Stimulated activated CD8-positive, alpha-beta memory T cell treated with anti-CD3 and anti-CD28 coated beads, Interleukin-4, amount 100 ng/mL, for 4 hours (primary cell): ENCODE measurements at places on chromosomes 3 and 15.

DNA sequence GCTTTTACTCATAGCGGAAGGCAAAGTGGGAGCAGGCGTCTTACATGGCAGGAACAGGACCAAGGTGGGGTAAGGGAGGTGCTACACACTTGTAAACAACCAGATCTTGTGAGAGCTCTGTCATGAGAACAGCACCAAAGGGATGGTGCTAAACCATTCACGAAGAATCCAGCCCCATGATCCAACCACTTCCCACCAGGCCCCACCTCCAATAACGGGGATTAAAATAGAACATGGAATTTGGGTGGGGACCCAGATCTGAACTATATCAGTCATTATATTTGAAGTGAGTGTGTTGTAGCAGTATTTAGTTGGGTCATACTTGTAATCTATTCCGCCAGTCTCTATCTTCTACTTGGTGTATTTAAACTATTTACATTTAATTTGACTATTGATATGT is 190.9 kb downstream of the RPLP1 start:
- DNase-seq = no peak

GRCh38 chr3:133426721-133427120 is 26.9 kb downstream of the BFSP2 start:
- DNase-seq = no peak

DNA sequence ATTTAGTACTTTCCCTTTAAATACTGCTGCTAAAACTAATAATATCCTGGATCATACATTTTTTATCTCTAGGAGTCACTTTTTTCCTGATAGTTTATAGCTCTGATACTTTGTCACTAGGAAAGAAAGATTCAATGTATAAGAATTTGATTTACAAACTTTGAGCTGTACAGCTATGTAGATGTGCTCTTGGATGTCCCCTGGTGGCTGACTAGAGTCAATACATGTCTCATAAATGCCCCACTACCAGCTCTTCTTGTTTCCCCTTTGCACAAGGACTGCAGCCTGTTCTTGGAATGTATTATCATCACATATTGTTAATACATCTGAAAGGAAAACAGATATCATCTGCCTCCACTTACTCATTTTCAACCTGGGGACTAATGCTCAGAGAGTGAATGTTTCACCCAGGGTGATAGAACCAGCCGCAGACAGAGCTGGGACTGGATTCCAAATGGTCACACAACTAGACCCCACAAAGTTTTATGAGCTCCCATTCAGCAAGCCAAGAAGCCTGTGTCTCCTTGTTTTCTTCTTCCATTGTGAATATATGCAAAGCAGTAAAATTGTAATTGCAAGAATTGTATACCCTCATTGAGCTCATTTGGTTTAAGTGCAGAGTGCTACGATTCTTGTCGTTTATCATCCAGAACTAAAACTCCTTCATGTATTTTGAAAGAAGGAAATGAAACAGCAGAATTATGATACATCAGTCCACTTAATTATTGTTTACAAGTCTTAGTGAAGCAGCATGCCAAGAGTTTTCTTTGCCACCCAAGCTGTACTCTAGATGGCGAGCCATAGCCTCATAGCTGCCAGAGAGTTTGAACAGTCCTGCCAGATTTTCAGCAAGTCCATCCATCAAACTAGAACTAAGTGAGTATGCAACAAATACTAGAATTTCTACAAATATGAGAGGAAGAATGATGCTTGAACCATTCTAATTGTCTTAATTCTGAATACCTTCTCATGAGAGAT is 261.6 kb upstream of the LMCD1 start:
- no peak for DNase-seq

GRCh38 chr3:23829242-23829934 is 23.6 kb downstream of the UBE2E1 start:
- DNase-seq = no peak

DNA sequence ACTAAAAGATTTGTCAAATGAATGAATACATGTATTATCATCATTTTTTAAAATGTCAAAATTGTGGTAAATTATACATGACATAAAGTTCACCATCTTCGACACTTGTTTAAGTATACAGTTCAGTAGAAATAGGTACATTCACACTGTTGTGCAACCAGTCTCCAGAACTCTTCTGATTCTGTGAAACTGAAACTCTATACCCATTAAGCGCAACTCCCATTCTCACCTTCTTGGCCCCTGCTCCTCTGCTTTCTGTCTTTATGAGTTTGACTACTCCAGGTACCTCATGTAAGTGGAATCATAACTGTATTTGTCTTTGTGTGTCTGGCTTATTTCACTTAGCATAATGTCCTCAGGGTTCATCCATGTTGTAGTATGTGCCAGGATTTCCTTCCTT is 50.1 kb upstream of the KBTBD8 start:
- no peak for DNase-seq

DNA sequence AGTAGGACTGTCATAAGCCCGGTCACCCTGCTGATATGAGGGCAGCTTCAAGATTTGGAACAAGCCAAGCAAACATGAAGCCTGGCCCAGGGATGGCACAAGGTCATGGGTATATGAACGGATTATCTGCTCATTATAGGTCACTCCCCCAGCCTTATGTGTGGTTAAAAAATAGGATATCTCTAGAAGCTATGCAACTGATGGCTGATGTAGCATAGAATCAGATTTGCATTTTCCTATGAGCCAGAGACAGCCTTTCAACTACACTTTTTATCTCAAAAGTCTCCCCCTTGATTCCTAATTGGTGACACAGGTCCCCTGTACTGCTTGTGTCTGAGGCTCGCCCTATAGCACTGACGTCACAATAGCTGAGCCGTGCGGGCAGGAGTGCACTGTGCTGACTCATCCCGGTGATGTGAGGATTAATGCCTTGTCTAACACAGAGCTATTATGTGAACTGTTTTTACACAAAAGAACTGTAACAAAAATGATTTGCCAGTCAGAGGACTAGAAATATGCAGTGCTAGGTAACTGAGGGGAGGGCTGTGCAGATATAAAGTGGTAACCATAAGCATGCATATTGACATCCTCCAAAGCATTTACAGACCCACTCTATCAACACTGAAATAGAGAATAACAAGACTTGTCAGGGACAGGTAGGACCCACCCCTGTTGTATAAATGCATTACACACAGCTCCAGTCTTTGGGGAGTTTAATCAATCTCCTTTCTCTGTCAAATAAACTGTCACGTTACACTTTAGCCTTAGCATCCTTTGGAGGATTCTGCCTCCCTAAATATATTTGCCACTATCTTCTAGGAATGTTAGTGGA is 204.9 kb downstream of the TIGIT start:
- DNase-seq = no peak

- DNase-seq = no peak
These were observed 64.8 kb downstream of the TRIM71 start for GRCh38 chr3:32882603-32883025.

DNA sequence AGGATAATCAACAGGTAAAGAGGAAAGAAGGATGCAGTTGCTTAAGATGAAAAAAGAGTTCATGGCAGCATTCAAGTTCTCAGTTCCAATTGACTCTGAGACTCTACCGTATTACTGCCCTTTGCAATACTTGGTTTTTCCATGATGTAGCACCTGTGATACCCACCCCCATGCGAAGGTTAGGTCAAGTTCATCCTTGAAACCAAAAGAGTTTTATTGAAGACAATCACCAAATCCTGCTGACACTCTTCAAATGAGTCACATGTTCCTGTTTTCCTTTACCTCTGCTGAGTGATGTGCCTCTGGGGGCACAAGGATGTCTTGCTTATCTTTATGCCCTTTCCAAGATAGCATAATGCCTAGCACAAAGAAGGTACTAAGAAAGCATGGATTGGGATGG is 111.3 kb upstream of the SLC7A14 start:
- no peak for DNase-seq

DNA sequence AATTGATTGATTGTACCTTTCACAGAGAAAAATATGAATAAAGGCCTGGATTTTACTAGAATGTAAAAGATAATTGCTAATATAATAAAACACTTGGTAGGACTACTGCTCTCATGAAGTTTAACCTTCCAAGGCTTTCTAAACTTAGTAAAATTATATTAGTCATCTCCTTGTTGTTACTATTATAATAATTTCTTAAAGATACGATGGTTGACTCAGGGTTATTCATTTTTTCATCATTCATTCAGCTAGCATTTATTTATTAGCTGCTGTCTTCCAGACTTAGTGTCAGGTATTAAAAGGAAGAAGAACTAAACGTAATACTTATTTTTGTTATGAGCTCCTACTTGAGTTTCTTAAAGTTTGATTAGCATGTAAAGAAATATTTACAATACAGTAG is 771.6 kb upstream of the NR2F2 start:
- no peak for DNase-seq

DNA sequence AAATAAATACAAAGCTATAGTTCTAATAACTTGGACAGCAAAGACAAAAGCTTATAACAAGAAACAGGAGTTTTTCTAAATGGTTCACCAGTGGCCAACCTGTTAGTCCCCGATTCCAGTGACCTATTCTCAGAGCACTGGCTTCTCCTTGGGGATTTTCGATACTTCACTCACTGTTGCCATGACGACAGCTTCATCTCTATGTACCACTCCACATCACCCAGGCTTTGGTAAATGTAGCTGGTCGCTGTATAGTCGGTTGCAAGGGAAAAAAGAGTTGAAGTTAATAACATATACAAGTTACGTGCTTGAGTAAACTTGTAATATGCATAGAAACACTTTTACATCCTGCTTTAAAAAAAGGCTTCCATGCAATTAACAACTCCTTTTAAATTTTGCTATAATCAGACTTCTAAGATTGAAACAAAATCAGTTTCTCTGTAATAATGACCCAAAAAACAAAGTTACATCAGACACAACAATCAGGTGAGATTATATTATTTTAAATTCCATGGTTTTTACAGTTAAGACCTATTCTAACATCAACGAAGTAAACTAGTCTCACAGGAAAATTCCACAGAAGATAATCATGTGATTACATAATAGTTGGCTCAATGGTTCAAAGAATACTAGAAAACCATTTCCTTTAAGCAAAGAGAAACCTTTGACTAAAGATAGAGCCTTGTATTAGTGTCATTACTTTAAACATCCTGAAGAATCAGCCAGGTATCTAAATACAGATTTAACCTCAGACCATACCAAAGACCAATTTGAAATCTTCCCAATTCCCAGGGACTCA is 2.9 kb downstream of the CCNL1 start:
- no peak for DNase-seq

DNA sequence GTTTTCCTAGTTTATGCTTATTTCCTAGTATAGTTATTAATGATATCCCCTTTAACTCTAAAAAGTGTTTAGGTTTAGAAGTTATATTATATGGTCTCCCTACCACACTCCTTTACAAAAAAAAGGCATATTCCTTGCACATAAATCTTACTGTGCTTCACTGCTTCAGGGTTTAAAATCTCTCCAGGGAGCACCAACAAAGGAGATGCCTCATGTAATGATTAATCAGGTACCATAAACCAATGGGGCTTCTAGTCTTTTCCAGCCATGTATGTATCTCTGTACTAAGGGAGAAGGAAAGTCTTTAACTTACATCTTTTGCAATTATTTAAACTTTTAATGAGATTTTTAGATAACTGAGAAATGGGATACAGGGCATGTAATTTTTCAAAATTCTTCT is 91.5 kb upstream of the RBMS3 start:
- no peak for DNase-seq

DNA sequence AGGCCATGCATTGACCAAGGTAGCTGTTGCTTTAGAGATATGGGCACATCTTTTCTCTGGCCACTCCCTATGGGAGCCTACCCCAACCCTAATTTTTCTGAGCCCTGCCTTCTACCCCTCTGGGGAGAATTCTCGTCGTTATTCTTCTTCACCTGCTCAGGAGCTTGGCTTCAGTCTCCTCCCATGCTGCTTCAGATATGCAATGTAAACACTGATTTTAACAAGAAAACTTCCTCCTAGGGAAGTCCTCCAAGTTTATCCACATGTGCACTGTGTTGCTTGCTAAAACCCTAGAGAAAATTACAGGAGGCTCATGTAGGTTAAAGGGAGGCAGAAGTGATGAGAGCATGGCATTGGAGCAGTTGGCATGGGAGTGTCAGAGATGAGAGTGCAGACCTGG is 445.2 kb upstream of the MDFIC2 start:
- DNase-seq = no peak

DNA sequence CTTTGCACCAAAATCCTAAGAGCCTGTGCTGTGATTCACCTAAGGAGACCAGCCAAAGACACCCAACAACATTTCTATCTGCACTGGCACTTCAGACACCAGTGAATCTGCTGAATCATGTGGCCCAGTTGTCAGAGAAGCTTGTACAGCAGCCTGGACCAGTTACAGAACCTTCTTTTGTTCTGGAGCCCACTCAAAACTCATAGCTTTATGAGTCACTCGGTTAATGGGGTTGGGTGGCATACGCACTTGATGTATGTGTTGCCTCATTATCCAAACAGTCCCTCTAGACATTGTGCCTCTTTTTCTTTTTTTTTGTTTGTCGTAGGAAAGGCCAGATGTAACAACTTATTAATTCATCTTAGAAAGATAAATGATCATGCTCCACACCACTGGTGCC is 25.6 kb upstream of the GOLGA6L2 start:
- DNase-seq = no peak

DNA sequence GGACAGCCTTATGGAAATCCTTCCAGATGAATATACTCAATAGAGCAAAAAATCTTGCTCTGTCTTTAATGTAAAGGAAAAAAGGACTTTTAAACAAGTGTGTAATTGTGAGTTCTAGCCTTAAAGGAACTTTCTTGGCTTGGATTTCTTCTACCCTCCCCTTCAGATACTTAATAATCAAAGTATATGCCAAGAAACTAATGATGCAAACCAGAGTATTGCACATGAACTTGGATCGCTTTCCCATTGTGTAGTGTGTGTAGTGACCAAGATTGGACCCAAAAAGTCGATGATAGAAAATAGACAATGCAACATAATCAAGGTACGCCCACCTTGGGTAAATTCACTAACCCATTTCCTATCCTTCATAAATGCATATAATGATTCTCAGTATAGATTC is 123.8 kb downstream of the TIGIT start:
- DNase-seq = no peak

DNA sequence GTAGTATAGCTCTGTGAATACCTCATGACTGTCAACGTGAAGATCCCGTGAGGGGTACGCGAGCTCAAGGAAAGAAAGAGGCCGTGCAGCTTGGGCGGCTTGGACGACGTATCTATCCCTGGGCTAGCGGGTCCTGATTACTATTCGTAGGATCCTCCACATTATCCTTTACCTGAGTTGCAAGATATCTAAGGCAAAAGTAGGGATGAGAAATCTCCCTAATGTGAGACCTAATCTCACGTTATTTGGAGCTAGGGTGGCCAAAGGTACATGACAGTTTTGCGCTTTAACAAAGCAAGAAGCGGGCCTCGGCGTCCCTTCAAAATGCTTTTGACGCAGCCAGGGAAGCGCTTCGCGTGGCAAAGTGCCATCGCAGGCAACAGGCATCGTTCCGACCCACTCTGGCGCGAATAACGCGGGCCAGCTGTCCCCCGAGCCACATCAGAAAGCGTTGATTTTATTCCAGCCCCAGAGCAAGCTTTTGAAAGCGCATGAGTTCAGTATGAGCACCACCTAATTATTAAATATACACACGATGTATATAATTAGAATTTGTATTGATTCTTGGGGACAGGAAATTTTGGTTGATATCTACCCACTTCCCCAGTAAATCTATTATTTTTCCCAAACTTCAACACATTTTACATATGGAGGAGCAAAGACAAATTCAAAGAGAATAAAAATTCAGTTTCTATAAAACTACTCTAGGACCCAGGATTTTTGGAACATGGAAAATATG is 2.5 kb upstream of the EOMES start:
- DNase-seq = no peak
